CD4-positive, alpha-beta T cell treated with Interleukin-12 subunit alpha and Interleukin-12 subunit beta, for 1 hour (primary cell): ENCODE measurements at places on chromosomes 6 and 20.

GRCh38 chr6:4170297-4170696, 34.9 kb upstream of the ECI2 start:
- DNase-seq, result no peak

DNA sequence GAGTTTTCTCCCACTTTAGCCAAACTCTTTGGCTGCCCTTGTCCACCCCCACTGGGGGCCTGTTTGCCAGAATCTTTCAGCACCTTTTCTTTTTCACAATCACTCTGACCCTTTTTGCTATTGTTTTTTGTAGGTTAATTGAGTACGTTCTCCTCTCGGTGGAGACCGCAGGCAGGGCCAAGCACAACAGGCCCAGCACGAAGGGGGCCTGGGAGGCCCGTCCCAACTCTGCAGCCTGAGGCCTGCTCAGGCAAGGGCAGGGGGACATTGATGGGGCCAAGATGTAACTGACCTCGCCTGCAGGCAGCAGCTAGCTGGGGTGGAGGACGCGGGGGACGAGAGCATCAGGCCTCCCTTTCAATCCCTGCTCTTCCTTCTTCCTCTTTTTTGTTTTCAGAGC, 47.7 kb downstream of the SLC2A10 start:
- no peak for DNase-seq

DNA sequence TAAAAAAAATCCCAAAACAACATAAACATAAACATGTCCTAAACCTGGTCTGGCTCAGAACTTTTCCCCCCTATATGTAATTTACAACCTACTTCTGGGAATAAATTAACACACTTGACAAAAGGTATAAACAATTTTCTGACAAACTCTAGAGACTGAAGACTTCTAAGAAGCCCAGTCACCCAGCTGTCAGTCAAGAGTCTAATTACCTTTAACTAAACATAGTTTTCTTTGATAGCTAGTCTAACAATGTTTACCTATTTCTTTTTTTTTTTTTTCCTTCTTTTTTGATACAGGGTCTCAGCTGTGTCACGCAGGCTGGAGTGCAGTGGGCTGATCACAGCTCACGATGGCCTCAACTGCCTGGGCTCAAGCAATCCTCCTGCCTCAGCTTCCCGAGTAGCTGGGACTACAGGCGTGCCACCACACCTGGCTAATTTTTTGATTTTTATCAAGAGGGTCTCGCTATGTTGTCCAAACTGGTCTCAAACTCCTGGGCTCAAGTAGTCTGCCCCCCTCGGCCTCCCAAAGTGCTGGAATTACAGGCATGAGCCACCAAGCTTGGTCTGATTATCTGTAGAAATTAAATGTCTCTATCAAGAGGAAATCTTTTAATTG, 932 bp upstream of the UBR2 start:
- DNase-seq, result no peak

DNA sequence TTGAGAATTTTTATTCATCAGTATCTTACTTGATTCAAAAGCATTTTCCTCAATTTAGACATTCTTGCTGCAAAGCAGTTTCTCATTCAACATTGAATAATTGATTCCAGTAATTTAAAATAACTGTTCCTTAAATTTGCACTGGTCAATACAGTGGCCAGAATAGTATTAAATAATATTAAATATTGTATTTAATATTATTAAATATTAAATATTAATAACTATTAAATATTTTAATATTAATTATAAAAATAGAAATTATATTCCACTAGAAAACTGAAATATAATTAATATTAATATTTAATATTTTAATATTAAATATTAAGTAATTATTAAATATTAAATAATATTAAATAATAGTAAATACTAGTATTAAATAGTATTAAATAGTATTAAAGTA, 758.8 kb downstream of the EYS start:
- no peak for DNase-seq

GRCh38 chr20:60214901-60215815, 256.9 kb downstream of the CDH26 start:
- no peak for DNase-seq

DNA sequence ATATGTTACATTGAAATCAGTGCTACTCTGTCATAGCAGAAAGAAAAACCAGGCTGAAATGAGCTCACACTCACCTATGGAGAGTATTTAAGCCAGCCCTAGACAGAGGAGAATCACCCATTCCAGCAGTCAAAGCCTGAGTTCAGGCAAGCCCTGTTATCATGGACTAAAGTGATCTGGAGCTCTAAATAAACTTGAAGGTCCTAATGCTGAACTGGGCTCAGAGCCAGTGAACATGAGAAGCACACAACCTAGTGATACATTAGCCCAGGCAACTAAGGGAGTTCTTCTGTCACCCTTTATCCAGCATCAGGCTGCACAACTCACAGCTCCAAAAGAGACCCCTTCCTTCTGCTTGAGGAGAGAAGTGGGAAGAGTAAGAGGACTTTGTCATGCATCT, 425.0 kb downstream of the COL12A1 start:
- DNase-seq, result no peak

GRCh38 chr6:158610319-158610968, 34.1 kb downstream of the DYNLT1 start:
- DNase-seq, result no peak

- no peak for DNase-seq
These were observed 5.6 kb upstream of the METTL24 start for GRCh38 chr6:110363748-110364147.

DNA sequence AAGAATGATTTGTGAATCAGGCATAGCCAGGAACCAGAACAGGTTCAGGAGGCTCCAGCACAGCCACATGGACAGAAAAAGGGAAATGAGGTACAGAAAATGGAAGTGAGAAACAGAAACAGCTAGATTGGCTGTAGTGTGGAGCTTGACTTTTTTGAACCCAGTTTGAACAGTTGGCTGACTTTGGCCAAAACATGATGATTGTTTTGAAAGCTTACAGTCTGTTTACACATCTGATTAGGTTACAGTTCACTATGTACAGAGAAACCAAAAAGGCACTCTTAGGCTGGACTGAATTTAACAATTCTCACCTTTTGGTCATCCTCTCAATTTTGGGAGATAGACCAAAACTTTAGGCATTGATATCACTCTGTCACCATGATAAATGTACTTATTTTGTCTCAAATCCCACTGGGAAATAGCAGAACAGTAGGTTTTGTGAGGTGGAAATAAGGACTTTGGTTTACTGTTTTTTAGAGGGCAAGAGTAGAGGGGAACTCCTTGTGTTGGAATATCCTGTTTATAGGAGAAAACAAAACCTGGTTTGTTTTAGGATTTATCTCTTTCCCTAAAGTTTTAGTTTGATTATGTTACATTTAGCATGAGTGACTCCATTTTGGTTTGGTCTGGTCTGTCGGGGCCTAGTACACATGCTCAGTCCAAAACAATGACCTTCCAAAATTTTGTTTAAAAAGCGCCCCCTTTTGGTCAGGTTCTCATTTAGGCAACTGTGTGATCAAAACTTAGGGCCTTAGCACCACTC, 123.1 kb downstream of the OLIG3 start:
- no peak for DNase-seq

DNA sequence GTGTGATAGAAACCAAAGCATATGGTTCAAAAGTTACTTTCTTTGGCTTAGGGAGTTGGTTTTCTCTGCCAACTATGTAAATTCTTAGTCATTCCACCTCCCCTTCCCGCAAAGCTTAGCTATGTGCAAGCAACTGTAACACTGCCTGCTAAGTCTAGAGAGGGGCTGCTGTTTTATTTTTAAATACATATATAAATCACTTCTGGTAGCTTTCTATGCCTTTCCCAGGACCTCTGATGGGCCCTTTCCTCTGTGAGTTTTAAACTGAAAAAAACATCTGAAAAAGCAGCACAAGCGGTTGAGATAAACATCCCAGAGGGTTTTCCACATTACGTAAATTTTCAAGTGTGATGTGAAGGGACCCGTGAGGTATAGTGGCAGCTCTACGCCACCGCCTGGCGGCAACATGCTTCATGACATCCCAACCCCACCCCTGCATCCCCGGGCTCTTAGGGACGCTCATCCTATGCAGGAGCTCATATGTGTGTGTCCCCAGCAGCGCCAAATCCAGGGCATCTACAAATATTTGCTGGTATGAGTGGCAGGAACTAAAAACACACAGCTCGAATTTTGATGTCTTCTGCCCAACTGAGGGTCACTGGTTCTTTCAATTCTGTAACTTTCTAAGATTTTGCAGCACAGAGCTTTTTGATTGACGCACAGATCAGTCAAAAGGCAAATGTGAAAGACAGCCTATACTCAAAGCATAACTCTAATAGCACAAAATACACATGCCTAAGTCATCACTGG, 12.7 kb downstream of the SAYSD1 start:
- DNase-seq, result no peak

GRCh38 chr20:33914919-33915318, 78.8 kb upstream of the RALY start:
- DNase-seq, result peak; percentile 32

- no peak for DNase-seq
These were observed 6.6 kb upstream of the YTHDF1 start for GRCh38 chr20:63222541-63222940.

DNA sequence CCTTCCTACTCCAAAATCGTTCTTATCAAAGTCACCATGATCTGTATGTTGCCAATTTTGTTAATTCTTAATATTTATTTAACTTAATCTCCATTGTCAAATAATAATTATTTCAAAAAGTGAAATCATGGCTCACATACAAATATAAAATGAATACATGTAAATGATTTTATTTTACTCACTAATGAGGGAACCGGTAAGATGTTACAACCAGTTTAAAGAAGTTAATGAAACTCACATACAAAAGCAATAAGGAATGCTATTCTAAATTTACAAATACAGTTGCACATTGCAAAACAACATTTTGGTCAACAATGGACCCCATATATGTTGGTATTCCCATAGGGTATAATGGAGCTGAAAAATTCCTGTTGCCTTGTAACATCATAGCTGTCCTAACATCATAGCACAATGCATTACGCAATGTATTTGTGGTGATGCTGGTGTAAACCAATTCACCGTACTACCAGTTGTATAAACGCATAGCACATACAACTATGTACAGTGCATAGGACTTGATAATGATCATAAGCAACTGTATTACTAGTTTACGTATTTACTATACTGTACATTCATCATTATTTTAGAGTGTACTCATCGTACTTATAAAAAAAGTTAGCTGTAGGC, 6.5 kb upstream of the SLC22A16 start:
- no peak for DNase-seq
